ENCODE measurements at places on chromosomes 2 and 18. TPM values are rescaled to one million over a fixed set of nuclear protein-coding genes. Genes with fewer than 3 reads are reported as not detected.
A peak's percentile ranks its signal among the peaks of the same experiment; 100 is the strongest.

POTEJ gene
- not detected for total RNA-seq

GAREM1 gene
- total RNA-seq, result 0.11 TPM

GRCh38 chr2:2868085-2868484 lies 509.5 kb downstream of the EIPR1 start:
- no peak for DNase-seq

DNA sequence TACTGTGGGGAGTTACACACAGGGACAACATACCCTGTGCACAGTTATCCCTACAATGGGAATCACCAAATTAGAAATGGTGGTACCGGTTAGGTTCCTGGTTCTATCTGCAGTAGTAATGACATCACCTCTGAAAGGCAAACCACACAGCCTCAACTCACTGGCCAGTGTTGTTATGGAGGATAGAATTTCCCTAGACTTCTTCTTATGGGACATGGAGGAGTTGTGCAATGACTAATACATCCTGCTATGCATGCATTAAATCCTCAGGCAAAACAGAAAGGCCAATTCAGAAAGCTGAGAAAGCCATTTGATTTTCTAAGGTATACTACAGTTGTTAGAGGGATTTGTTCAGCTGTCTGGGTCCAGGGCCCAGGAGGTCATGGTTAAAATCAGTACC lies 439.3 kb downstream of the TMX3 start:
- DNase-seq, result no peak

DCC gene
- total RNA-seq, result not detected

UGT1A8 gene
- not detected for total RNA-seq

AOX1 gene
- 0.63 TPM for total RNA-seq

- DNase-seq, result no peak
These were observed 211.6 kb upstream of the TNP1 start for GRCh38 chr2:217071416-217071815.

GRCh38 chr2:183530333-183530901 lies 406.2 kb downstream of the NUP35 start:
- DNase-seq, result no peak

GRCh38 chr2:163205589-163206254 lies 367.2 kb upstream of the KCNH7 start:
- DNase-seq, result no peak

DNA sequence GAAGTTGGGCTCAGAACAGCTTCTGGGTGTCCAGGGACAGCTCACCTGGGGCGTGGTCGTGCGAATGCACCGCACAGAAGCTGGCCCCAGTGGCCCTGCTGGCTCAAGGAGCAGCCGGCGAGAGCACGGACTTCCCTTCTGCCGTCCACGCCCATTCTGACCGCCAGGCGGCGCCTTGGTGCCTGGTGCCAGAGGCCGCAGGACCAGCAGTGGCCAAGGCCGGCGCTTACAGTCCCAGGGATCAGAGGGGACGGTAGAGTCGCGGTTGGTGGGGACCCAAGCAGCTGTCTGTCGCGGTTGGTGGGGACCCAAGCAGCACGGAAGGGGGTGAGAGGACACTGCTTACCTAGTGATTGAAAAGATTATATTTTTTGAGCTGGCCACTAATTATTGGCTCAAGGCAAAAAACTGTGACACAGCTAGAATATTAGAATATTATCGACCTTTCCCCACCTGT lies 25.7 kb downstream of the NPPC start:
- peak; percentile 44 for DNase-seq

- no peak for DNase-seq
These were observed 365.3 kb downstream of the SATB2 start for GRCh38 chr2:199092419-199092818.

GRCh38 chr18:49237031-49237430 lies 223.4 kb downstream of the DYM start:
- DNase-seq, result no peak

DNA sequence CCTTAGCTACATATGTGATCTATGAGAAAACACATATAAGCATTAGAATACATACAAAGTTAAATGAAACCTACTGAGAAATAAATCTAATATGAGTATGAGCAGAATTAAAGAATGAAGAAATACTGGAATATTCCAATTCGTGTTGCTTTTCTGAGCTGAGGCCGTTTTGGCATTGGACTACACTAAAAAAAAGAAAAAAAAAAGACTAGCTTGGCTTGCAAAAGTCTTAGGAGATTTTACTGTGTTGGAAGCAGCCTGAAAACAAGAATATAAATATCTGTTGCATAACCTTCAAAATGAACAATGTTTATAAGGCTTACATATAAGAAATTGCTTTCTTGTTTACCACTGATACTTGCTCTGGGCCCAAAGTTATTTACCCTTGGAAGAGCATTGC lies 562.8 kb downstream of the TMEM182 start:
- no peak for DNase-seq

FEV gene
- total RNA-seq, result not detected

LYG2 gene
- total RNA-seq, result not detected

DNA sequence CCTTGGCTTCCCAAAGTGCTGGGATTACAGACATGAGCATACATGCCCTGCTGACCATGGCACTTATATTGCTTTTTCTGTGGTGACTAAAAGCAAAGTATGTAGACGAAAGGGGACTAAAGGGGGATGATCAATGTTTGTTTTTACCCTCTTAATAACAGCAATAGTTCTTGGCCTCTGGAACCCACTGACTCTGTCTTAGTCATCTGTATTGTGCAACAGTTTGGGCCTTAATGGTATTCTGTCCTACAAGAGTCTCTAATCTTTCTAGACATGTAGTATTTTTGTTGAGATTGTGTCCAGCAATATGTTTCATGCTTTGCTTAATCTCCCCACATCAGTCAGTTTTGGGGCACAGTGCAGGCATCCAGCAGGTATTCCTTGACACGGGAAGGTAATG lies 359.9 kb upstream of the FANCL start:
- DNase-seq, result no peak

DNA sequence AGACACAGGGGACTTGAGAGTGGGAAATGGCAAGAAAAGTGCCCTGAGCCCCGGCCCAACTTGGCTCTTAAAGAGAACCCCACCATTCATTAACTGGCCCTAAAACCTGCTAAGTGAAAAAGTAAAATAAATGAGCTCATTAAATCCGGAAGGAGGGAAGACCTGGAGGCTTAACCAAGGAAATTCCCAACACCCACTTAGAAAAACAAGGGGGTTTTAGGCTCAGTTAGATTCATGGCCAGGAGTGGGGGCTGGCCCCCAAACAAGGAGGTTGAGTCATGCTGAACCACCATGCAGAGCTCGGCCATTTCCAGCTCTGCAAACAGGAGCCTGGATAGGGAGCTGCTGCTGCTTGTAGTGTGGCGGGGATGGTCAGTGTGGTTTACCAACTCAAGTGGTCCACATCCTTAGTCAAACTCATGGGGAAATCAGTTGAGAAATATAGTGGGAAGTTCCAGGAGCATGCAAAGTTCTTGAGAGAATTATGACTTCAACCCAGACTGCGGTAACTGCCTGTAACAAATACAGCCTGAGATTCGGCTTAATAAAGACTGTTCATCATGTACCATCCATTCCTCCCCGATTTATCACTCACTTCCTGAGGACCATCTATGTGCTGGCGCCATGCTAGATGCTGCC lies 39.7 kb upstream of the MRPL19 start:
- DNase-seq, result no peak

SMYD1 gene
- total RNA-seq, result not detected

DNA sequence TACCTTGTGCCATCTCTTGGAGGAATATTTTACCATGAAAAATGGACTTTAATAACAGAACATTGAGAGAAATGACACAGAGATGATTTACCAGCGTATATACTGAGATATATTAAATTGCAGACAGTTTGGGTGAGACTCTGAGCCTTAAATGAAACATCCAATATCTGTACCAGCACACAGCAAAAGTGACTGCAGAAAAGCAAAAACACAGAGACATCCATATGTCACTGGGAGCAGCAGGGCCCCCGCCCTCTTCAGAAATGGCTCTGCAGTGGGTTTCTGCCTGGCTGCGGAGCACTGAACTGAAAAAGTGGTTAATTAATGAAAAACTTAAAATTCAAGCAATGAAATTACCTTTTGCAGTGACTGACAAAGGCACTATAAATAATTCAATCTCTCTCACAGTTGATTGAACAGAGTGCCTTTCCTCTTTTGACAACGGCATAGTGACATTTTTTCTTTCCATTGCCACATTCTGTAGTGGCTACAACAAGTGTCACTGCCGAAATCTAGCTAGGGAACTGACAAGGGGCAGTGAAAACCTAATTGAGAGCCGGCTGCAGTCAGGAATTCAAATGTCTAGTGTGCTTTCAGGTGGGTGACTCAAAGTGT lies 353.4 kb downstream of the ALK start:
- no peak for DNase-seq

DNA sequence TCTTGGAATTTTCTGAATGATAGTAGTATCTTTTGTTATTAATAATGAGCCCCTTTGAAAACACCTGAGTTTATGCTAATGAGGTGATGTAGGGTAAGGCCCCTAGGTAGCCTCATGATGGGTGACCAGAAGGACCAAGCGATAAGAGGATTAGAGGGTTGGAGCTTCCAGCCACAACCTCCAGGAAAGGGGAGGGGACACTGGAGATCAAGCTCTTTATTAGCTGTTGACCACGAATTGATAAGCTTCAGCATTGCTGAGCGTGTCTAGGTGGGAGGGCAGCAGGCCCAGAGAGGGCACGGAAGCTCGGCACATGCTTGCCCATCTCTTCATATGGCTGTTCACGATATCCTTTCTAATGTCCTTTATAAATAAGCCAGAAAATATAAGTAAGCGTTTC lies 39.0 kb downstream of the KIAA2012 start:
- no peak for DNase-seq

MRPL44 gene
- 41.7 TPM for total RNA-seq

IL36B gene
- not detected for total RNA-seq

DNA sequence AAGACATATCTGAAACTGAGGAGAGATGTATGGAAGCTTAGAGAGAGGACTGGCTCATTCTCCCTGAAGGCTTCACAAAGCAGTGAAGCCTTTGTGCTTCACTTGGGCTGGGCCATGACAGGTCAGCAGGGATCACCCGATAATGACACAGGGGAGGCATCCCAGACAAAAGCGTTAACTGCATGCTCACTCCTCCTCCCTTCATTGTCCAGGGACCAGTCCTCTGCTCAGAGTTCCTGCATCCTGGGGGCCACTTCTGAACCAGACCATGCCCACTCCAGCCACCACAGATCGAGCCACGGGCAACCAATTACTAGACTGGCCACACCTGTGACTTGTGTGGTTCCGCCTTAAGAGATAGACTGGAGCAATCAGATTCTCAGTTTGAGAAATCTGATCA lies 236.0 kb downstream of the CLIP4 start:
- DNase-seq, result no peak

- no peak for DNase-seq
These were observed 496.9 kb upstream of the VRK2 start for GRCh38 chr2:57549642-57550102.

GRCh38 chr18:11581286-11581685 lies 28.1 kb upstream of the SLC35G4 start:
- DNase-seq, result no peak

GRCh38 chr18:47987388-47987699 lies 56.9 kb upstream of the SMAD2 start:
- DNase-seq, result no peak

DNA sequence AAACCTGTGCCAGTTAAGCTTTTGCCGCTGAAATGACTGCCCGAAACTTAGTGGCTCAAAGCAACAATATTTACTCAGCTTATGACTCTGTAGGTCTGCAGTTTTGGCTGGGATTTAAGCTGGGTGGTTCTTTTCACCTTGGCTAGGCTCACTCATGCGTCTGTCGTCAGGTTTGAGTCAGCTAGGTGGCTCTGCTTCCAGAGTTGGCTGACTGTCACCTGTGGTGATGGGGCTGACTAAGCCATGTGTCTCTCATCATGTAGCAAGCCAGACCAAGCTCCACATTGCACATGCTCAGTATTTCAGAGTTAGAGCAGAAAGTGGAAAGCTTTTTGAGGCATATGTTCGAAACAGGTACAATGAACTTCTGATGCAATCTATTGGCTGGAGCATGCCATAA lies 354.8 kb downstream of the MEIS1 start:
- no peak for DNase-seq

SLC30A3 gene
- 0.15 TPM for total RNA-seq

DNA sequence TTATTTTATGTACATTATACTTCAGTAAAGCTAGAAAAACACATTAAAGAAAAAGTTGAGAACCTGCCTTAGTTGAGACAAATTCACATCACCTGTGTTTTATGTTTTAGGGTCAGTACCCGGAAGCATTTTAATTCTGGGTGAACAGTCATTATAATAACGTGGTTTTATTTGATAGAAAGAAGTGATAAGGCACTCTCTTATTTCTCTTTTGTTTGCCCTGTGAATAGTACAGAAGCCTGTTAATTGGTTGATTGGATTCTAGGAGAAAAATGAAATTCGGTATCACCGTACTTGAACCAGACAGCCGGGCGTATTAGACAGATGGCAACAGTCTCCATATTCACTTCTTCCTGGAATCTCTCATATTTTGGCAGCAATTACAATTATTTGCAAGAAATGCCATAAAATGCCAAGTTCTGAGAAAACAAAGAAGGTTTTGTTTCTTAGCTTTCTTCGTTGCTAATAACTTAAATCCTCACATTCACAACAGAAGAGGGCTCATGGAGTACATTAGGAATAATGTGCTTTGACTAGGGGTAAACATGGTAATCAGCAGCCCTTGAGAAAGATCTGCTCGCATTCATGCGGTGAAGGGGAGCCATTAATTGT lies 168.7 kb upstream of the RASGRP3 start:
- DNase-seq, result no peak

PLGLB1 gene
- total RNA-seq, result 0.35 TPM

DNA sequence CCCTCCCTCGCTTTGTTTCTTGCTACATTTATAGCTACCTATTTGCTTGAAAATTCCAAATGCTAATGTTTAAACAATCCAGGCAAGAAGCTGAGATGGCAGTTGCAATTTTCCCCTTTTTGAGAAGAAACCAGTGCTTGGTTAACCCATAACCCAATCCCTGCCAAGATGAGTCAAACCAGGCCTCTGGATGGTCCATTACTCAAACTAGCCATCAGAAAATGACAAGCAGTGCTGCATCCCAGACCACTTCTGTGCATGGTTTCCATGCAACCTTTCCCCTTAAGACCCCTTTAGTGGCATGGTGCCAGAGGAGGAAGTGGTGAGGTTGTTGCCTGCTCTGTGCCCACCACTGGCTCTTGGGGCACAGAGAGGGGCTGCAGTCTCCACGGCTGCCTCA lies 131.2 kb upstream of the RMP24 start:
- no peak for DNase-seq

POTEI gene
- total RNA-seq, result not detected

DNA sequence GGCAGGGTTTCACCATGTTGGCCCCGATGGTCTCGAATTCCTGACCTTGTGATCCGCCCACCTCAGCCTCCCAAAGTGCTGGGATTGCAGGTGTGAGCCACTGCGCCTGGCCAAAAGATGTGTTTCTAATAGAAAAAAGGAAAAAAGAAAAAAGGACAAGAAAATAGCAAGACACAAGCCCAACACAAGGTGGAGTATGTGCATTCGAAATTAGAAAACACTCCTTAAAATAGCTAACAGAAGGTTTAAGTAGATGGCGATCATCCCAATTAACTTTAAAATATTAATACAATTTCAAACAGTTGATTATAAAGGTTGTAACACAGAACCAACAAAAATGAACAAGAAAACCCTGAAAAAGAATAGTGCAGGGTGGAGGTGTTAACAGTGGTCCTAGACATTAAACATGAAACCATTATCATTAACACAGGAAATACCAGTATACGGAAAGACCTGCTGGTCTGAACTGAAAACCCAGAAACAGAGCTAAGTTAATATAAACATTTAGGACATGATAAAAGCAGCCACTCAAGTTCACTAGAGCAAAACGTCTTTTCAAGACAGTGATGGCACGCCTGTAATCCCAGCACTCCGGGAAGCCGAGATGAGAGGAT lies 57.9 kb downstream of the HDLBP start:
- no peak for DNase-seq

Data from activated T-cell treated with anti-CD3 and anti-CD28 coated beads, Interleukin-2, amount 50 U/mL, for 4 hours (primary cell).